ENCODE measurements at places on chromosomes 3 and 15. TPM values are rescaled to one million over a fixed set of nuclear protein-coding genes. Genes with fewer than 3 reads are reported as not detected.
A peak's percentile ranks its signal among the peaks of the same experiment; 100 is the strongest.

DNA sequence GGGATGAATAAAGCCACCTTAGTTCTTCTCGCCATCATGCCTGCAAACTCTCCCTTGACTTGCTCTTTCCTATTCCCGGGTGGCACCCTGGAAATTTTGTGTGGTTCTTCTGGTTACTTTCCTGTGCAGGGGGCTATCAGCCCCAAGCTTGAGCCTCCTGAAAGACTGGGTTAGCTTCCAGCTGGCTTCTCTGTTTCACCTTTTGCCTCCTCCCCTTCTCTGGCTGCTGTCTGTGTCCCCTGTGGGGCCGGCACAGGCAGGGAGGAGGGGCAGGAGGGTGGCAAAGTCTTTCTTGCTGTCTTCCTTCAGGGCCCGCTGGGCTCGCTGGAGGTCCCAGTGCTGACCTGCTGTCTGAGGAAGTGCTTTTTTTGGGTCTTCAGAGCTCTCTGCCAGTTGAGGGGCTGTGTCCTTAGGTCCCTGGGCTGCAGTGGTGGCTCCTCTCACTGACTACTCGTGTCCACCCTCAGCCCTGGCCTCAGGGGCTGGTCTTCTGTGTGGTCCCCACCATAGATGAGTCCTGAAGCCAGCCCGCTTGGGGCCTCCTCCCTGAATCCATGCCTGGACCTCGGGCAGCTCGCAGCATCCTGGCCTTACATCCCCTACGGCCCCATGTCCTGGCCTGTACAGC lies 196.5 kb downstream of the KLF13 start:
- no peak overlapping the region for H3K4me3 ChIP-seq
- no peaks in the 10 kb centered on the region for H3K36me3 ChIP-seq
- no peaks in the 10 kb centered on the region for H3K4me1 ChIP-seq
- no peak for DNase-seq
- H3K27ac ChIP-seq, result no peak overlapping the region

DNA sequence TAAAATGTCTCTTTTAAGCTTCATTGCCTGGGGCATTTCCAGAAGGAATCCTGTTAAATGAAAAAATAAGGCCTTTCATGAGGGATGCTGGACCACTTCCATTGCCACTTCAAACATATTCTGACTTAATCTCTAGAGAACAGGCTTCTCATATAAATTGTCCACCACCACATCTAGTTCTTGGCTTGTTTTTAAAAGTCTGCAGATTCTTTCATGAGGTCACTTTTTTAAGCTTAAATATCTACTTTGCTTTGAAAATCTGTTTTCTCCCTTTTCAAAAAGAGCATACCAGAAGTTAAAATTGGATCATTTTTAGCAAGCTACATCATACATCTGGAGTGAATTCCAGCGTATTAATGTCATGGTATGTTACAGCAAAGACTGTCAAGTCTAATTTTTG lies 131.6 kb downstream of the C3orf70 start:
- H3K27ac ChIP-seq, result no peak overlapping the region
- DNase-seq, result no peak
- no peaks in the 10 kb centered on the region for H3K27me3 ChIP-seq
- H3K36me3 ChIP-seq, result peaks cover 72% of the 10 kb centered on the region
- no peaks in the 10 kb centered on the region for H3K4me1 ChIP-seq

The PTX3 gene
- total RNA-seq, result 0.31 TPM

The STX19 gene
- total RNA-seq, result not detected

- DNase-seq, result no peak
- H3K4me1 ChIP-seq, result no peaks in the 10 kb centered on the region
- H3K27me3 ChIP-seq, result no peaks in the 10 kb centered on the region
These were observed 97.7 kb downstream of the DPH6 start for GRCh38 chr15:35448294-35448693.

DNA sequence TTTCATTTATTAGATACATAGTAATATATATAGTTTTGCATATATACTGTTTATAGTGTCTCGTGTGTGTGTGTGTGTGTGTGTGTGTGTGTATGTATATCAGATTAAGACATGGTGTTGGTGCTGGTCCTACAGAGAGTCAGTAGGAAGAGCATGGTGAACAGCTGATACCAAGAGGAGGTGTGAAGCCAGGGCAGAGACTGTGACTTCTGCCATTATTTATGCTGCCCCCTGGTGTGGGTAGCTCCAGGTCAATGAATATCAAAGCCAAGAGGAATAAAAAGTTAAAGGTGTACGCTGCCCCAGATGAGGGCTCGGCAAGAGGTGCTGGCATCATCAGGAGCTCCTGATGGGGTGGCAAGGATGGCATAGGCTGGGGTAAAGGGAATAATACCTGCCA lies 299.5 kb upstream of the RASGRP1 start:
- H3K36me3 ChIP-seq, result no peaks in the 10 kb centered on the region
- no peak overlapping the region for H3K27ac ChIP-seq
- no peak overlapping the region for H3K4me3 ChIP-seq
- no peaks in the 10 kb centered on the region for H3K4me1 ChIP-seq
- no peak for DNase-seq
- H3K27me3 ChIP-seq, result peaks cover 7% of the 10 kb centered on the region

The IQCF6 gene
- total RNA-seq, result not detected

The COL6A6 gene
- not detected for total RNA-seq

- no peak for DNase-seq
- peaks cover 45% of the 10 kb centered on the region for H3K27me3 ChIP-seq
These were observed 4.9 kb downstream of the ABHD17C start for GRCh38 chr15:80699981-80700380.

DNA sequence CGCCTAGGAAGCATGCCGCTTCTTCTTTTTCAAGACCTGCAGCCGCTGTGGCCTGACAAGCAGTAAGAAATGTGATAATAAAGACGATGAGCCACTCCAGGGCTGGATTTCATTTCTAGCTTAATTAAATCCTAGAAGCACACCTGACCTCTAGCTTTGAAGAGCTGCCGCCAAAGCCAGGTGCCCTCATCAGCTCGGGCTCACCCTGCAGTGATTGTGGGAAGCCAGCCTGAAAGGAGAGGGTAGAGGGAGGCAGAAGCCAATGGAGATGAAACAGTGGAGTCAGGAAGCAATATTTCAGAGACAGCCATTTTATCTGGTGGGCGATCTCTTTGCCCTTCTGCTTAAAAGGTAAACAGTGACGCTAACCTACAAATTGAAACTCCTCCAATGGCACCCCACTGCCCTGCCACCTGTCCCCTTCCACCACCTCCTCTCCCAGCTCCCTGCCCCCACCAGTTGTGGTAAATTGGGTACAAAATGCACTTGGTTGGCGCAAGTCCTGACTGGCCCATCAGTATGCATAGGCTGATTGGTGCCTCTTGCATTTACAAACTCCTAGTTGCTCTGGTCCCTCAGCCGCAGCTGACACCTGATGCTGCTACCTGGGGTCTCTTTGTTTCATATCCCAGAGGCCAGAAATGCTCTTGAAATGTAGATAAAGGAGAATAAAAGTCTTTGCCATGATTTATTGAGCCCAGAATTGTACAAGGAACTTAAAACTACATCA lies 385.3 kb downstream of the PDCD6IP start:
- peaks cover 9% of the 10 kb centered on the region for H3K27me3 ChIP-seq
- no peaks in the 10 kb centered on the region for H3K36me3 ChIP-seq
- DNase-seq, result no peak
- H3K27ac ChIP-seq, result no peak overlapping the region

GRCh38 chr3:52006017-52006819 lies 10.5 kb upstream of the RPL29 start:
- H3K4me3 ChIP-seq, result no peak overlapping the region
- no peaks in the 10 kb centered on the region for H3K27me3 ChIP-seq
- H3K27ac ChIP-seq, result no peak overlapping the region
- no peaks in the 10 kb centered on the region for H3K36me3 ChIP-seq
- peaks cover 6% of the 10 kb centered on the region for H3K4me1 ChIP-seq
- no peak for DNase-seq

The FSIP1 gene
- total RNA-seq, result 0.30 TPM

GRCh38 chr3:188434594-188434993 lies 280.6 kb downstream of the LPP start:
- H3K27ac ChIP-seq, result no peak overlapping the region
- H3K4me1 ChIP-seq, result peaks cover 21% of the 10 kb centered on the region
- peaks cover 5% of the 10 kb centered on the region for H3K36me3 ChIP-seq
- H3K27me3 ChIP-seq, result no peaks in the 10 kb centered on the region
- no peak overlapping the region for H3K4me3 ChIP-seq

GRCh38 chr15:44763848-44764247 lies 27.5 kb downstream of the TRIM69 start:
- no peaks in the 10 kb centered on the region for H3K4me1 ChIP-seq
- no peak overlapping the region for H3K27ac ChIP-seq
- no peak for DNase-seq
- H3K4me3 ChIP-seq, result no peak overlapping the region

- no peaks in the 10 kb centered on the region for H3K4me1 ChIP-seq
These were observed 391.9 kb downstream of the OCA2 start for GRCh38 chr15:27707257-27707656.

The NRROS gene
- 4.1 TPM for total RNA-seq

DNA sequence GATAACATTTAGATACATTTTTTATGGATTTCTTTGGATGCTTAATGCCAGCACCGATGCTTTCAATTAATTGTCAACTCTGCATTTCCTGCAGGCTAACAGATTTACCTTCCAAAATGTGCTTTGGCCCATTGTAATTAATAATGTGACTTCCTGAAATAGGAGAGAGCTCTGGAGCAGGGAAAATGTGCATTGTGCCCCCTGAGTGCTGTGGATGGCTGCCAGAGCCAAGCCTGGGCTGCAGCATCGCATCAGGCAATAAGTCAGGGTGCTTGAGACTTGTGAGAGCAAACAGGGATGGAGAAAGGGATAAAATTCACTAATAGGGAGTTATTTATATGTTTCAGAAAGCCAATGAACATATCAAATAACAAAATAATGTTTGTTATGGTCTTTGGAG lies 133.8 kb downstream of the MOBP start:
- peaks cover 3% of the 10 kb centered on the region for H3K27me3 ChIP-seq
- H3K36me3 ChIP-seq, result no peaks in the 10 kb centered on the region
- no peak for DNase-seq
- no peak overlapping the region for H3K4me3 ChIP-seq

- H3K27me3 ChIP-seq, result no peaks in the 10 kb centered on the region
- H3K4me3 ChIP-seq, result no peak overlapping the region
- H3K4me1 ChIP-seq, result no peaks in the 10 kb centered on the region
- DNase-seq, result no peak
These were observed 124.6 kb downstream of the ARRDC4 start for GRCh38 chr15:98085003-98085639.

The FBXO40 gene
- not detected for total RNA-seq

GRCh38 chr3:129428007-129428375 lies 445 bp downstream of the EFCAB12 start:
- H3K4me1 ChIP-seq, result peaks cover 39% of the 10 kb centered on the region
- H3K36me3 ChIP-seq, result peaks cover 27% of the 10 kb centered on the region
- peak overlapping the region; percentile 89 for H3K27ac ChIP-seq
- no peaks in the 10 kb centered on the region for H3K27me3 ChIP-seq
- no peak for DNase-seq

DNA sequence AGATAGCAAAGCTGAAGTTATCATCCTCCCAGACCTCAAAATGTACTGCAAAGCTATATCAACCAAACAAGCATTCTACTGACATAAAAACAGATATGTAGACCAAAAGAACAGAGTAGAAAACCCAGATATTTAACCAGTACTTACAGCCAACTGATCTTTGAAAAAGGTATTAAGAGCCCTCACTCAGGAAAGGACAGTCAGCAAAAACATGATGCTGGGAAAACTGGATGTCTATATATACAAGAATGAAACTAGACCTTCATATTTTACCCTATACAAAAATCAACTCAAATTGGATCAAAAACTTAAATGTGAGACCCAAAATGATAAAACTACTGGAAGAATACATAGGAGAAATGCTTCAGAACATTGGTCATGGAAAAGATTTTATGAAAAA lies 87.5 kb upstream of the MME start:
- no peaks in the 10 kb centered on the region for H3K27me3 ChIP-seq
- H3K4me3 ChIP-seq, result no peak overlapping the region
- no peaks in the 10 kb centered on the region for H3K4me1 ChIP-seq
- H3K27ac ChIP-seq, result no peak overlapping the region

GRCh38 chr3:30659270-30660130 lies 53.1 kb downstream of the TGFBR2 start:
- H3K27me3 ChIP-seq, result no peaks in the 10 kb centered on the region
- peak overlapping the region; percentile 98 for H3K27ac ChIP-seq
- no peak for DNase-seq
- H3K4me1 ChIP-seq, result peaks cover 52% of the 10 kb centered on the region
- peaks cover 84% of the 10 kb centered on the region for H3K36me3 ChIP-seq

GRCh38 chr3:12638105-12638504 lies 25.8 kb downstream of the RAF1 start:
- H3K27ac ChIP-seq, result no peak overlapping the region
- peaks cover 48% of the 10 kb centered on the region for H3K4me1 ChIP-seq
- no peaks in the 10 kb centered on the region for H3K36me3 ChIP-seq
- no peak for DNase-seq

The CSPG5 gene
- total RNA-seq, result 0.44 TPM

- peaks cover 23% of the 10 kb centered on the region for H3K4me1 ChIP-seq
- H3K4me3 ChIP-seq, result no peak overlapping the region
- peaks cover 2% of the 10 kb centered on the region for H3K36me3 ChIP-seq
- no peak overlapping the region for H3K27ac ChIP-seq
These were observed 53.2 kb downstream of the CD200R1L start for GRCh38 chr3:112793326-112794081.

DNA sequence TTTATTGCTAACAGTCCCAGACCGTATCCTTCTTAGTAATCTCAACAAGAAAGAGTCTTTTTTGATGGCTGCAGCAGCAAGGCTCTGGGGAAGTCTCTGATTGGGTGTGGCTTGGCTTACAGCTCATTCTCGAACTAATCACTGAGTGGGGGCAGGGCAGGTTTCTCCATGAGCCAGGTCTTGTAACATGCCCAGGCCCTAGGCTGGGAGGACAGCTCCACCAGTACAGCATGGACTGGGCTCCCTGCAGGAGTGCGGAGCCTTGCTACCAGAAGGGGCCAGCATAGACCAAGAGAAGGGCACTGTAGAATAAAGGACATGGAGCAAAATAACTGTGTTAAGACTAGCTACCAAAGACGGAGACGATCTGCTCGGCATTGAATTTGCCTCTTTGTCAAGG lies 7.2 kb downstream of the CD276 start:
- no peak overlapping the region for H3K4me3 ChIP-seq
- H3K27ac ChIP-seq, result no peak overlapping the region
- peaks cover 1% of the 10 kb centered on the region for H3K4me1 ChIP-seq
- peaks cover 48% of the 10 kb centered on the region for H3K27me3 ChIP-seq
- DNase-seq, result no peak
- no peaks in the 10 kb centered on the region for H3K36me3 ChIP-seq

GRCh38 chr3:71681224-71681668 lies 44.0 kb downstream of the EIF4E3 start:
- no peaks in the 10 kb centered on the region for H3K27me3 ChIP-seq
- peaks cover 7% of the 10 kb centered on the region for H3K4me1 ChIP-seq
- H3K36me3 ChIP-seq, result peaks cover 17% of the 10 kb centered on the region
- no peak overlapping the region for H3K4me3 ChIP-seq

The FAM219B gene
- total RNA-seq, result 80.2 TPM

DNA sequence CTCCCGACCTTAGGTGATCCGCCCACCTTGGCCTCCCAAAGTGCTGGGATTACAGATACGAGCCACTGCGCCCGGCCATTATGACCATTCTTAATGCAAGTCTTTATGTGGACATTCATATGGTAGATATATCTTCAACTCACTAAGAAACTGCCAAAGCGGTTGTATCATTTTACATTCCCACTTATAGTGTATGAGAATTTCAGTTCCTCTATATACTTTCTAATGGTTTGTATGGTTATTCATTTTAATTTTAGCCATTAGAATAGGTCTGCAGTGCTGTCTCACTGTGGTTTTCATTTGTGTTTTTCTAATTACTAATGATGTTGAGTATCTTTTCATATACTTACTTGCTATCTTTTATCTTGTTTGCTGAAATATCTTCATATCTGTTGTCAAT lies 32.5 kb downstream of the TCF12 start:
- no peaks in the 10 kb centered on the region for H3K27me3 ChIP-seq
- peaks cover 31% of the 10 kb centered on the region for H3K36me3 ChIP-seq
- no peak overlapping the region for H3K27ac ChIP-seq
- no peak overlapping the region for H3K4me3 ChIP-seq
- H3K4me1 ChIP-seq, result peaks cover 46% of the 10 kb centered on the region
- no peak for DNase-seq

All from naive thymus-derived CD8-positive, alpha-beta T cell (primary cell).